Activated T-helper 1 cell treated with Interleukin-2 at 50 U/mL for 16 hours (primary cell): ENCODE measurements at places on chromosomes 3 and 15.

DNA sequence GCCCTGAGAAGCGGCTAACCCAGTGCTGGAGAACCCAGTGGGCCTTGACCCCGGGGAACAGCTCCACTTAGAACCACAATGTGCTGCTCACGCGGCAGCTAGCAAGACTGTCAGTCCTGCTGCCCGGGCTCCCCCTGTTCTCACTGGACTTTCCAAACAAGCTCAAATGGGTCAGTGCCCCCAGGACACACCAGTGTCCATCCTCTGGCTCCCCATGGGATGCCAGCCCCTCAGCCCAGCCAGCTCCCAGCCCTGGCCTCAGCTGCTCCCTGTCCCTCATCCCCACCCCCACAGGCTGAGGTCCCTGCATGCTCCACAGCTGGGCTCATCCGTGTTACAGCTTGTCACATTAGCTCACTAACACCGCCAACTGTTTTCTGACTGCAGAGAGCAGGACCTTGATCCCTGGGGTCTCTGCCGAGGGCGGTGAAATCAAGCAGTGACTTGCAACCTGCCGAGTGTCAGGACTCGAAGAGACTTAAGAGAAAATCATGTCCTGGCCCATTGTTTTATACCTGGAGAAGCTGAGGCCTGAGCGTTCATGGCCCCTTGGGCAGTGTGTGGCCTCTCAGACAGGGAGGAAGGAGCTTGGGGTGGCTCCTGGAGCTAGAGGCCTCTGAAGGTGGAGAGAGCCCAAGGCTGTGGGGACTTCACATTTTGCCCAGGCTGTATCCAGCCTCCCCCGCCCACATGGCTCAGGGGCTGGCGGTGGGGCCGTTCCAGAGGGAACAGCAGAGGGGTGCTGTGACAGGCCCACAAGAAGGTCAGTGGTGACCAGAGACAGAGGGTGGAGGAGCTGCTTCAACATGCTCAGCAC lies 157.5 kb downstream of the MEGF11 start:
- DNase-seq = no peak

GRCh38 chr15:22231603-22232002 lies 151.3 kb downstream of the OR4M2 start:
- no peak for DNase-seq

- no peak for DNase-seq
Measured at GRCh38 chr3:109683746-109684145, 346.4 kb upstream of the DPPA4 start.

DNA sequence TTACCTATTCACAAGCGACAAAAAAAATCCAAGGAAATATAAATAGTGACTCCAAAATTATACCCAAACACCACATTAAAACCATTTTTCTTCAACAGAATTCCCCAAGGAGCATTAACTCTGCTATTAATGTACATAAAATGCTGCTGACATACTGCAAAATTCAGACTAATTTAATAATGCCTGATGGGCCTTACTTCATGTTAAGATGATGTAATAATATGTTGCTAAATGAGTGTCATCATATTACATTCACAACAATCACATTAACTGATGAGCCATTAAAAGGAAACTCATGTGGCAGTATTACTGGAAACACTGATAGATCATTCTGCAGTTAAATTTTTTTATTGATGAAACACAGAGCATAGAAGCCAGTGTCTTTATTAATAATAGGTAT lies 204.9 kb upstream of the CGNL1 start:
- DNase-seq = no peak

DNA sequence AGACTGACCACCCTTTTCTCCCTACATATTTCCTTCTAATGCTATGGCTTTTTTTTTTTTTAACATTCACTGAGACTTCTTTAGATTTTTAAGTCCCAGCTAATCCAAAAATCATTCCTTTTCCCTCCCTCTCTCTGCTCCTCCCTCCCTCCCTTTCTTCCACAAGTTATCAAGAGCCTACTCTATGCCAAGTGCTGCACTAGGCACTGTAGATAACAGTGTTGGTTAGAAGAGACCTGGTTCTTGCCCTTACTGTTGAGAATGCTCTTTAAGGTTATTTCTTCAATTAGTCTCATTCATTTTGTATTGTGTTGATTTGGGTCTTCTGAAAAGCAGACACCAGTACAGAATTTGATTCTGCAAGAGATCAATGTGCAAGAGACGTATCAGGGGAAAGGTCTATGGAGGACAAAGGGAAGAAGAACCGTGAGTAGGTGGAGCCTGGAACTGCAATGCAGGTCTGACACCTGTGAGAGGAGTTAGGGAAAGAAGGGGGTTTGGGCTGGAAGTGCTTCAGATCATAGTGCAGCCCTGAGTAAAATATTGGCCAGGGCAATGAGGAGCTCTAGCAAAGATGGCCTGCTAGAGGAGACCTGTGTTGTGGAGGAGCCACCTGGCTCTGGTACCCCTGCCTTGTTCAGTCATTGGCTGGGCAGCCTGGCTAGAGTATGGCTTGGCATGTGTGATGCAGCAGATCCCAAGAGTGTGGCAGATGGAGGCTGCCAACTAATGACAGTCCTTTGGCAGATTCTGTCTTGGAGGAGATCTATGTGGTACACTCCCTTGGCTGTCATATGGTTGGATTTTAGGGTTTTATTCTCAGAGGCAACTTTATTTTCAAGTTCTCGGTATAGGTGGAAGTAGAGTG lies 9.7 kb upstream of the PCOLCE2 start:
- DNase-seq = no peak
